ENCODE measurements at places on chromosomes 2 and 18. TPM values are rescaled to one million over a fixed set of nuclear protein-coding genes. Genes with fewer than 3 reads are reported as not detected.

SERPINB3 gene
- not detected for total RNA-seq

POTEI gene
- total RNA-seq: 0.40 TPM

HOXD9 gene
- total RNA-seq: 2.5 TPM

WNT10A gene
- 0.12 TPM for total RNA-seq

CHRNG gene
- total RNA-seq: not detected

COL4A3 gene
- total RNA-seq: not detected

TSPYL6 gene
- not detected for total RNA-seq

LHCGR gene
- not detected for total RNA-seq

ADAM23 gene
- total RNA-seq: 1.1 TPM

IGFBP2 gene
- 17.2 TPM for total RNA-seq

FANCL gene
- total RNA-seq: 33.6 TPM

PSMD14 gene
- total RNA-seq: 347 TPM

C2orf80 gene
- total RNA-seq: not detected

WDFY1 gene
- total RNA-seq: 24.3 TPM

GRP gene
- not detected for total RNA-seq

CERKL gene
- total RNA-seq: not detected
